Stimulated activated CD8-positive, alpha-beta memory T cell treated with anti-CD3 and anti-CD28 coated beads, Interleukin-2, amount 100 ng/mL, for 1 hour (primary cell): ENCODE measurements at places on chromosomes 2 and 18.

- DNase-seq: no peak
Observed at GRCh38 chr2:161424891-161425727, 9.0 kb downstream of the TBR1 start.

GRCh38 chr2:27182346-27182745 lies 29.5 kb upstream of the ATRAID start:
- DNase-seq: no peak

DNA sequence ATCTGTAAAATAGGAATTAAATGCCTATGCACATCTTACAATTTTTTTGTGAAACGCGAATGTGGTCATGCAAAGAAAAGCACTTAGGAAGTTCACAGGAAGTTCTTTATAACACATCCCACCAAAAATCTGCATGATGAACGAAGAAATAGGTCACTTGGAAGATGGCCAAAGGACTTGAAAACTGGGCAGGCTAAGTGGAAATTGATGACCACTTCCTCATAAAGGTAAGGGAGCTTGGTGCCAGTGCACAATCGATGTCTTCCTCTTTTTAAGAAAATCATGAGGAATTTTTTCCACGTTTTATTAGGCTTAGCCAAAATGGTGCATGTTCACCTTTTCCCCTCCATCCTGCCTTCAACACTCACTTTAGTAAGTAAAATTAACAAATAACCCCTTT lies 8.2 kb upstream of the NT5C1B start:
- no peak for DNase-seq

- no peak for DNase-seq
Observed at GRCh38 chr2:219598308-219599078, 836 bp downstream of the STK11IP start.

DNA sequence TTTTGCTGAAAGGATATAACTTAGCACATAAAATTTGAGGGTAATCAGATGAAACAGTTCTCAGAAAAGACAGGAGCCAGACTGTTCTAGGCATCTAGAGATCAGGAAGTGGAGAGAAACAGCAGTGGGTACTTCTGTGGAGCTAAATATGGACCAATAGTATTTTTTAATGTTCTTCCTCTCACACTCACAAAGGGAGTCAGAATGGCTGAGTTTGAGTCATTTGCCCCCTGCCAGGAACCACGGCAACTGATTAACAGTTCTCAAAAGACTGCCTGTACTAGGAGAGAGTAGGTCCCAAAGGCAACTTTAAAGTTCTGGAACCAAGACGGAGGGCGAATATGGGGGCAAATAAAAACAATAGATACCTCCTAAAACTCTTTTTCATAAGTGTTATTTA lies 107.5 kb downstream of the GULP1 start:
- DNase-seq: no peak

- no peak for DNase-seq
Observed at GRCh38 chr2:134352844-134353243, 99.0 kb downstream of the MGAT5 start.
